ENCODE measurements at places on chromosomes 16 and 17.

DNA sequence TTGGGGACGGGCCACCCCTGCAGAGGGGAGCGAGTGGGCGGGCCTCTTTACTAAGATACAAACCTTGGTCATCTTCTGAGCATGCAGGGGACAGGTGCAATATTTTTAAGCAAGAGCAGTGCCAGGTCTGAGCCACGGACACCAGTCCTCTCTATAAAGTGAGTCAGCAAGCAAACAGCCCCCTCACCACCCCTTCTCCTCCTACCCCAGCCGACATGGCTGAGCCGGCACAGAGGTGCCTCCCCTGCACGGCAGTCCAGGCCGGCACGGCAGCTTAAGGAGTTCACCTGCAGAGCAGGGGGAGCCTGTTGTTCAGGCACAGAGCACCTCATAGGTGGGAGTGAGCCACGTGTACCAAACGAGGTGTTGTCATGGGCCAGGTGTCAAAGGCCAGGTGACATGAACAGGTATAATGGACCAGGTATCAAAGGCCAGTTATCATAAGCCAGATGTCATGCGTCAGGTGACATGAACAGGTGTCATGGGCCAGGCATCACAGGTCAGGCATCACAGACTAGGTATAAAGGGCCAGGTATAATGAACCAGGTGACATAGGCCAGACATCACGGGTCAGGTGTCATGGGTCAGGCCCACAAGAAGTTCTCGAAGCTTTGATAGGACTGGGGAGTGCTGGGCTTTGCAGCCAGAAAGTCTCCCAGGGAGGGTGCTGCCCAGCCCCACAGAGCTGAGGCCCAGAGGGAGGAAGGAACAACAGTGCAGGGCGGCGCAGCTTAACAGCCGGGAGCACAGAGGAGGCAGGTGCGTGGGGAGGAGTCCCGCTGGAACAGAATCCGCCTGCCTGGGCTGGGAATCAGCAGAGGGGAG lies 42.6 kb upstream of the ZNF469 start:
- no peak for DNase-seq

DNA sequence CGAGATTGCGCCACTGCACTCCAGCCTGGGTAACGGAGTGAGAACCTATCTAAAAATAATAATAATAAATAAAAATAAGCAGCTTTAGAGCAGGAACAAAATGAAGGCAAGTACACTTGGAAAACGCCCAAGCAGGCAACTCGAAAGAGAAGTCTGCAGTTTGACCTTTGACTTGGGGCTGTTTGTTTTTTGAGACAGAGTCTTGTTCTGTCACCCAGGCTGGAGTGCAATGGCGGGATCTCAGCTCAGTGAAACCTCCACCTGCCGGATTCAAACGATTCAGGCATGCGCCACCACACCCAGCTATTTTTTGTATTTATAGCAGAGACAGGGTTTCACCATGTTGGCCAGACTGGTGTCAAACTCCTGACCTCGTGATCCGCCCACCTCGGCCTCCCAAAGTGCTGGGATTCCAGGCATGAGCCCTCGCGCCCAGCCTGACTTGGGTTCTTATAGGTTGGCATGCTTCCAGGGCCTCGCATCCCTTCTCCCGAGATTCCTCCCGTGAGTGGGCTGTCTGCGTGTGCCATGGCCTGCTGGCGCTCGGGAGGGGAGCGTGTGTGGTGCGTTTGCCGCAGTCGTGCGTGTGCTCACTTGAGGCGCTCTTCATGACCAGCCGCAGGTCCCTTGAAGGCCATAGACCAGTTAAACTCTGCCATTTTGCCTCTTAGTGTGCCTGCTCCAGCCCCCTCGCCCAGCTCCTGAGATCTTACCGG lies 18.4 kb upstream of the UBE2I start:
- no peak for DNase-seq

DNA sequence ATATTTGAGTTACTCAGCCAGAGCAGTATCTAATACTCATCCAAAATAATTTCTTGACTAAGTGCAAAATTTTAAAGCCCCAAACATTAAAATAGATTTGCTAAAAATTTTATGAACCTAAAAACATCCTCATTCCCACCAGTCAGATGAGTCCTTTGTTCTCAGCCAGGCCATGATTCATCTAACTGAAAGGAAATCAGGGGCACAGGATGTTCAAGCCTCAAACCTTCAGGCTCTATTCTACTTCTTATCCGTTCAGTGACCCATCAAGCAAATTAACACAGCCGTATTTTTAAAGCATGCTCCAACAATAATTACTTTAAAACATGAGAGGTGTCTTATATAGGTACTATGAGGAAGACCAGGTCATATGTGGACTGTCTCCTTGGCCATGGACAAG lies 176.5 kb upstream of the MON1B start:
- DNase-seq = no peak

GRCh38 chr16:25493136-25493811 lies 198.5 kb upstream of the HS3ST4 start:
- no peak for DNase-seq

DNA sequence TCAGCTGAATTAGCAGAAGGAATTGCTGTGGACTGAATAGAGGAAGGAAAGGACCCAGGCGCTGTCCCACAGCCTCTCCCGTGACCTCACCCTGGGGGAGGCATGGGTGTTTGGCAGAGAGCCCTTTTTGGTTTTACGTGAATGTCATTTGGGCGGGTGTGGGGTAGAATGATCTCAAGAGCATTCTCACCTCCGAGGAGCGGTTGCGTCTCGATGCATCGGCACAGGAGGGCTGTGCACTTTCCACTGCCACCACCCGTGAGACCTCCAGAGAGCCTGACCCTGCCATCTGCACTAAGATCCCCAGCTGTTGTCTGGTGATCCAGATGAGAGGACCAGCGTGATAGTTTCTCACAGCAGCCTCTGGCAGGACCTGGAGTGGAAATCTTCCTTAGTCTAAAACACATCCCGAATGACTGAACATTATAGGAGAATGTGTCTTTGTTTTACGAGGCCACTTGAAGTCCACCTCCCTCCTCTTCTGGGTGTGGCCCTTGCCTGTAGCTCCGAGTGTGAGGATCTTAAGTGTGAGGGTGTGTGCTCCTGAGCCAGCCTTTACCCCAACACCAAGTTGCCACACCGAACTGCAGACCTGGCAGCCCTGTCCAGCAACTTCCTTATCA lies 29.3 kb downstream of the FOXK2 start:
- no peak for DNase-seq

- DNase-seq = no peak
Observed at GRCh38 chr16:80972611-80973010, 34.1 kb downstream of the CMC2 start.

DNA sequence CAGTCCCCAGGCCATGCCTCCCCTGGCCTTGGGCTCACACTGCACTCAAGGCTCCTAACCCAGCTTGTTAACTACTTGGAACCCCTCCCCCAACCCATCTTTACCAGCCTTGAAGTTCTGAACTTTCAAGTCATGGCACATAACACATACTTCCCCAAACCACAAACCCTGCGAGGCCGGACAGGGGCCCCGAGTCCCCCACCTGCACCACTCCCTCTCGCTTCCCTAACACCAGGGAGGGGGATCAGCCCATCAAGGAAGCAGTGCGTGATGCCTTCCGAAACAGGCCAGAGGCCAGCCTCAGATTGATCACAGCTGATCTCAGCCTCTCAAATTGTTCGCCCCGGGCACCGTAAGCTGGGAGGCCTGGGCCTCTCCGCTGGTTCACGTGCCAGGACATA lies 3.0 kb upstream of the NLRC3 start:
- no peak for DNase-seq

DNA sequence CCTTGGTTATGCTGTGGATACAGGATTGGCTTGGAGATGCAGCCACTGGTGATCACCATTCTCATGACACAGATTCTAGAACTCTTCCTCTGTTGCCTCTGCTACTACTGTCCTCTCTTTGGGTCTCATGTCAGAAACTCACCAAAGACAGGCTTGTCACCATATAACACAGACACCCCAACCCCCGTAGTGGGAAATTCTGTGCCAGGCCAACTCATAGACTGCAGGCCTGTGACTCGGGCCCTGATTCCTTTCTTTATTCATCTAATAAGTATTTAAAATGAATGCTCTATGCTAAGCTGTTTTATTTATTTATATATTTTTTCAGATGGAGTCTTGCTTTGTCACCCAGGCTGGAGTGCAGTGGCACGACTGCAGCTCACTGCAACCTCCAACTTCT lies 9.5 kb downstream of the CYB5D2 start:
- DNase-seq = peak; percentile 5

GRCh38 chr17:27349540-27350021 lies 55.7 kb downstream of the WSB1 start:
- DNase-seq = no peak

DNA sequence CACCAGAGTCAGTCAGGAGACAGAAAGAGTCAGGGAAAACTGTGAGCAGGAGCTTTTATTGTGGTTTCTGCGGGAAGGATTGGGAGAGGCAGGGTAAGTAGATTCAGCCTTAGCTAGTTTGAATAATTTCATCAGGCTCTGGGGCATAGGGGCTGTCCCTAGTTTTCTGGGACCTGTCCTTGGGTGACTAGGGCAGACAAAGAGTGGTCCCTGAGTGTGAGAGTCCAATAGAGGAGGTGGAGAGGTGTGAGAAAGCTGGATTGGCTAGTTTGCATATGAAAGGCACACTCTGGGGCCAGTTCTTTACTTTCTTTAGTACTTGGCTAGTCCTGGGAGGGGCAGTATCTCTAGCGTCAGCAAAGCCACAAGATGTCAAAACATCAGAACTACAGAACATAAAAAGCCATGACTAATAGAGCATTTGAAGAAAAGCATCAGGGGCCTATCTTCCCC lies 255.6 kb downstream of the HS3ST3A1 start:
- peak; percentile 91 for DNase-seq

DNA sequence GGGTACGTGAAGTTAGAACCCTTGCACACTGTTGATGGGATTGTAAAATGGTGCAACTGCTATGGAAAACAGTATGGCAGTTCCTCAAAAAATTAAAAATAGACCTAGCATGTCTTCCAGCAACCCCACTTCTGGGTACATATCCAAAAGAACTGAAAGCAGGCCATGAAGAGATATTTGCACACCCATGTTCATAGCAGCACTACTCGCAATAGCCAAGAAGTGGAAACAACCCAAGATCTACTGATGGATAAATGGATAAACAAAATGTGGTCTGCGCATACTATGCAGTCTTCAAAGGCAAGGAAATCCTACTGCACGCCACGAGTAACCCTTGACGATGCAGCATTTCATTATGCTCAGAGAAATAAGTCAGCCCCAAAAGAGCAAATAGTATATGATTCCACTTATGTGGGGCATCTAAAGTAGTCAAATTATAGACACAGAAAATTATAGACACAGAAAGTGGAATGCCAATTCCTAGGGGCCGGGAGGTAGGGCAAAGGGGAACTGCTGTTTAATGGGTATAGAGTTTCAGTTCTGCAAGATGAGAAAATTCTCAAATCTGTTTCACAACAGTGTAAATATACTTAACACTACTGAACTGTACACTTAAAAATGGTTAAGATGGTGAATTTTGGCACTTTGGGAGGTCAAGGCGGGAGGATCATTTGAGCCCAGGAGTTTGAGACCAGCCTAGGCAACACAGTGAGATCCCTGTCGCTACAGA lies 17.2 kb downstream of the CORO7 start:
- DNase-seq = no peak

DNA sequence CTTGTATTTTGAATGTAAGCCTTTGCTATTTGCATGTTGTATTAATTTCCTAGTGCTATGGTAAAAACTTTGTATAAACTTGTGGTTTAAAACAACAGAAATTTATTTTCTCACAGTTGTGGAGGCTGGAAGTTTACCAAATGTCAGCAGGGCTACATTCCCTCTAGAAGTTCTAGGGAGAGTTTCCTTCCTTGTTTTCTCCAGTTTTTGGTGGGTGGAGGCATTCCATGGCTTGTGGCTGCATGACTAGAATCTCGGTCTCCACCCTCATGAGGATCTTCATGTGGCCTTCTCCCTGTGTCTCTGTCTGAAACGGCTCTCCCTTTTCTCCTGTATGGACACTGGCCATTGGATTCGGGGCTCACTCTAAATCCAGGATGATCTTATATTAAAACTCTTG lies 482.2 kb upstream of the GOT2 start:
- DNase-seq = no peak

GRCh38 chr16:73714976-73715375 lies 581.6 kb upstream of the PSMD7 start:
- DNase-seq = no peak

DNA sequence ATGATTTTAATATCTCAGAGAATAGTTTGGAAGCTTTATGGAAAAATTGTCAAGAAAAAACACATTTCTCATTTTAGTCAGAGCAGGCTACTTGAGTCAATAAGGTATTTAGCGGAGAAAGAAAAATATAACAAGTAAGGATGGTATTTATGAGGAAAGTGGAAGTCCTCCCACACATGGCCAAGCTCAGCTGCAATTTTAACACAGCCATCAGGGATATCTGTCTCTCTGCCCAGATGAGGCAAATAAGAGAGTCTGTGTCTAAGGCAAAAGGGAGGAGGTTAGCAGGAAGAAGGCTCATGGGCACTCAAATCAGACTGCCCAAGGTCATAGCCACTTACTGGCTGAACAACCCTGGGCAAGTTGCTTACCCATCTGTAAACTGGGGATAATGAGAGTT lies 5.2 kb upstream of the CMTM2 start:
- no peak for DNase-seq

- no peak for DNase-seq
Observed at GRCh38 chr17:48504953-48505352, 25.9 kb downstream of the HOXB1 start.

DNA sequence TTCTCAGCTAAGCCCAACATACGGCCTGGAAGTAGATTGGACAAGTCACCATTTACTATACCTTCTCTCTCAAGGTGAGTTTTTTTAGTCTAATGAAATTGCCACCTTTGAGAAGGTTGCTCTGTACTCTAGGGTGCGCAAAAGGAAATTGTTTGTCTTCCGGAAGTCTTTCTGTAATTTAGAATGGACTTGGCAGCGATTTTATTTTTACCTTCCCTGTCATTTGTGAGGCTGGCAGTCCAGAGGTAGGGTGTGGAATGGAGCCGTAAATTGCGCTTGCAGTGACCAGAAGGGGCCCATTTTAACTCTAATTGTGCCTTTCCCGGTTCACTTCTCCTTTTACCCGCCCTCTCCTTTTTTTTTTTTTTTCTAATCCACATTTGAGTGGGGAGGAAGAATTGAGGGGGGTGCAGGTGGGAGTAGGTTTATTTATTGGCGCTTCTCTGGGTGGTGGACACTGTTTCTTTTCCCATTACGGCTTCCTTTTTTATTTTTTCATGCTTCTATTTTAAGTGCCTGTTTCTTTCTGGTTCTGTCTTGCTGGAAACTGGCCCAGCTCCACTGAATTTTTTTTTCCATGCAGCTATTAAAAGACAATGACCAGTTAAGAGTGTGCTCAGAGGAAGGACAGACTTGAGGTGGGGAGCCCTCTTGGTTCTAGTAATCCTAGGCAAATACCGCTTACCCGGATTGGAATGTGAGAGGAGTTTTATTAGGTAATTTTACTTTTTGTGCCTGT lies 89.7 kb upstream of the CLEC18A start:
- DNase-seq = no peak

- no peak for DNase-seq
Observed at GRCh38 chr17:82883419-82884031, 43.7 kb upstream of the ZNF750 start.
